NCI-H1930 (cell line): ENCODE measurements at places on chromosomes 6 and 20.

GRCh38 chr20:51140671-51141070, 117.8 kb upstream of the KCNG1 start:
- no peak for DNase-seq

DNA sequence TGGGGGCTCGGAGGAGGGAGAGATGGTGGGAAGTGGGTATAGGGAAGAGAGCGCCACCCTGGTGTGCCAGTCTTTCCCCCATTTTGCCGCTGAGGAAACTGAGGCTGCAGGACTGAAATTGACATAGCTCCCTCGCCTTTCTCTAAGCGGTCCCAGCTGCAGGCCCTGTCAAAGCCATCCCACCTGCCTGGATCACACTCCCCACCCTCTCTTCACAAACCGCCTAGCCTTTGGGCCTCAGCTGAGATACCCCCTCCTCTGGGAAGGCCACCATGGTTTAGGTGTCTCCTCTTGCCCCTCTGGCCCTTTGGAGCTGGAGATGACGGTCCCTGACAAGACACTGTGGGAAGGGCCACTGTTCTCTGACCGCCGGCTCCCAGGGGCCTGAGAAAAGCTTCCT, 16.9 kb downstream of the SRC start:
- no peak for DNase-seq

DNA sequence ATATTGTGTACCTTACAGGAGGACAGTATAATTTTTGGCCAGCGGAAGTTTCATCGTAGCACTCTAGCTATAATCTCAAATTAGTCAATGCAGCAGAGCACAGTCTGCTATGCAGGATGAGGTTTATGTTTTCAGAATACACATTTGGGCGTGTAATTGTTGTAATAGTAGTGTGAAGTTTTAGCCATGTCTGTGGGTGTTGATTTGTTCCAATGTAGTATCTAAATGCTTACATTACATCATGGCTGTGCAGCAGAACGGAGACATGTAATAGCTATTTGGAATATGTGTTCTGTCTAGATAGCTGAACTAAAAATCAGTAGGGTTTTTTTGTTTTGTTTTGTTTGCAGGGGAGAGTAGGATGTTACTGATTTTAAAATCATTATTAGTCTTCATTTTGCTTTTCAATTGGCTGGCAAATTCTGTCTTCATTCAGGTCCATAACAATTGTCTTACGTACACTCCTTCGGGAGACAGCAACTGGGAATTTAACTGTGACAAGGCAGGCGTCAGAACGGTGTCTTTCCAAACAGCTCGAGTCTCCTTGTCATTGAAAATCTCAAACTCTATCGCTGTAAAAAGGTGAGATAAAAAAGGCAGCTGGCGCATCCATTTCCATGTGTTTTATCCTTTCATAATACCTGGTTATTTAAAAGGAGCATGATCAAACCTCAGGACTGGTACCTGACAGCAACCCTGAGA, 65.1 kb upstream of the CDH4 start:
- DNase-seq: no peak

- no peak for DNase-seq
These were observed 36.3 kb upstream of the GATA5 start for GRCh38 chr20:62511915-62512610.

GRCh38 chr6:138468320-138469015, 30.8 kb downstream of the NHSL1 start:
- DNase-seq: no peak

- DNase-seq: no peak
These were observed 543.3 kb upstream of the MAP3K7 start for GRCh38 chr6:91130126-91130525.

- no peak for DNase-seq
These were observed 267.4 kb upstream of the CDH4 start for GRCh38 chr20:60984666-60985065.

GRCh38 chr6:108174371-108175175, 8.8 kb downstream of the NR2E1 start:
- DNase-seq: no peak
